ENCODE measurements at places on chromosomes 12 and 14. TPM values are rescaled to one million over a fixed set of nuclear protein-coding genes. Genes with fewer than 3 reads are reported as not detected.
A peak's percentile ranks its signal among the peaks of the same experiment; 100 is the strongest.

SLCO1C1 gene
- 2.0 TPM for total RNA-seq

SINHCAF gene
- 19.2 TPM for total RNA-seq

CPNE6 gene
- total RNA-seq = 0.26 TPM

PMEL gene
- total RNA-seq = not detected

ESPL1 gene
- total RNA-seq = 2.0 TPM

KLHL42 gene
- 134 TPM for total RNA-seq

DNA sequence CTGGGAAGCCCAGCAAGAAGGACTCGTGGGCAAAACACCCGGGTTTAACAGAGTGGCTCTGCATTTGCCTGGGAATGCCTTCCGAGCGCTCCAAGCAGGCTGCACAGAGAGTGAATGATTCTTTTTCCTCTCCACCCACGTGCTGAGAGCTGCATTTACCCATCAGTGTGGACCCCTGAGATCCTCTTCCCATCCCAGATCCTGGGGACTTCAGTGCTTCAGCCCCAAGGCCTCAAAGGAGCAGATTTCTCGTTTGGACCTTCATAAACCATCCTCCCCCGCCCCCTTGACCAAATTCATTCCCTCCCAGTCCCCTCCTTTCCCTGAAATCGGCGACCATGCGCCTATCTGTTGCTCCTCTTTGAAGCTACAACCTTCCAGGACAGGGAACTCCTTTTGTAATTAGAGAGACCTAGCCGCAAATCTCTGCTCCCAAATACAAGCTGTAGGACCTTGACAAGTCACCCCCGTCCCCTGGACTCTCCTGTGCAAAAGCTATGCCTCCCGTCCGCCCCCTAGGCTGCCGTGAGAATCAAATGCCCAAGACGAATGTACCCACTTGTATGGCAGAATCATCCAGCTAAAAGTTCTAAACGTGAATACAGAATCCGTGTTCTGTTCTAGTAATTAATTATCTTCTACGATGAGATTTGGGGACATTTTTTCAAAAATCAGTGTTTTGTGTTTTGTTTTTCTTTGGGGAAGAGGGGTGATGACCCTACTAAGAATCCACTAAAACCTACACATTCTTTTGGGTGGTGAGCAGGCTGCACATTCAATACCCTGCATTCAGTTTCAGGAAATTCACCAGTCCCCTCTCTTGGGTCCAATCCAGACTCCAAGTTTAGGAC lies 8.8 kb downstream of the TBX5 start:
- H3K27ac ChIP-seq = peak overlapping the region; percentile 75
- DNase-seq = no peak
- H3K4me3 ChIP-seq = no peak overlapping the region
- H3K4me1 ChIP-seq = peaks cover 92% of the 10 kb centered on the region
- peaks cover 15% of the 10 kb centered on the region for H3K36me3 ChIP-seq

- H3K4me1 ChIP-seq = no peaks in the 10 kb centered on the region
- H3K36me3 ChIP-seq = no peaks in the 10 kb centered on the region
- no peak for DNase-seq
- H3K27ac ChIP-seq = no peak overlapping the region
- H3K4me3 ChIP-seq = no peak overlapping the region
- no peaks in the 10 kb centered on the region for H3K27me3 ChIP-seq
Observed at GRCh38 chr14:65483647-65484046, 71.1 kb downstream of the FUT8 start.

GRCh38 chr12:19130224-19131024 lies 891 bp downstream of the PLEKHA5 start:
- peak overlapping the region; percentile 97 for H3K27ac ChIP-seq
- no peaks in the 10 kb centered on the region for H3K36me3 ChIP-seq
- no peaks in the 10 kb centered on the region for H3K27me3 ChIP-seq
- no peak for DNase-seq

DNA sequence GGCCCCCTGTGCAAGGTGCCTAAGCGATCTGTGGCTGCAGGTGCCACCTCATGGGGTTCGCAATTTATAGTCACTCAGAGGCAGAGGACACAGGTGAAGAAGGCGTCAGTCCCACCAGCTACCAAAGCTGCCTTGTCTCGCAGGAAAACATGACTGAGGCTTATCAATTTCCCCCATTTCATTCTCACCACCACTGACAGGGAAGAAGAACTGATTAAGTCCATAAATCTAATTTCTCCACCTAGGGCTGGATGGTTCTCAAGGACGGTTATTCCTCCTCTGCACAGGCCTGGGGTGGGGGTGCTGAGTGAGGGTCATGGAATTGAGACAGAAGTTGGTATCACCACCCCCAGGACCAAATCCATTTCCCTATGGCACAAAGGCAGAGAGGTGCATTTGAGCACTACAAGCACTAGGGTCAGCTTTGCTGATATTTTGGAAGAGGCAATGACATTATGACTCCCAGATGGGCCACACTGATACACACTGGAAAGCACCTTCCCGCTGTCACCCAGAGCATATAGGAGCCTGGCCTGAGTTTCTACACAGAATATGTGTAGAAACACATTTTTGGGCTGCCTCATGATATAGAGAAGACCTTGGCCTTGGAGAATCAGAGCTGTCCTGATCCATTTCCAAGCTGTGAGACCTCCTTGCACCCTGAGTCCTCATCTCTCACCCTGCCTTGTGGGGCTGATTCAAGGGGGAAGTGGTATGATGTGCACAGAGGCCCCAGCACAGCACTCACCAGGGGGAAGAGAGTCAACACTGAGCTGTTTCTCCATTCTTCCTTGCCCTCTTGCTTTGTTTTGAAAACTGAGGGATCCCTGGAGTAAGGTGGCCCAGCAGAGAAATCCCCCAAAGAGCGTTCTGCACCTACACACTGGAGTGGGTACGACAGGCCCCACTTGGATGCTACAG lies 59.4 kb downstream of the PITPNM2 start:
- peaks cover 38% of the 10 kb centered on the region for H3K4me1 ChIP-seq
- DNase-seq = no peak
- no peak overlapping the region for H3K4me3 ChIP-seq

GRCh38 chr14:49381778-49382177 lies 204.4 kb downstream of the RPS29 start:
- H3K4me1 ChIP-seq = no peaks in the 10 kb centered on the region
- H3K27ac ChIP-seq = no peak overlapping the region
- no peaks in the 10 kb centered on the region for H3K36me3 ChIP-seq
- no peak overlapping the region for H3K4me3 ChIP-seq

DNA sequence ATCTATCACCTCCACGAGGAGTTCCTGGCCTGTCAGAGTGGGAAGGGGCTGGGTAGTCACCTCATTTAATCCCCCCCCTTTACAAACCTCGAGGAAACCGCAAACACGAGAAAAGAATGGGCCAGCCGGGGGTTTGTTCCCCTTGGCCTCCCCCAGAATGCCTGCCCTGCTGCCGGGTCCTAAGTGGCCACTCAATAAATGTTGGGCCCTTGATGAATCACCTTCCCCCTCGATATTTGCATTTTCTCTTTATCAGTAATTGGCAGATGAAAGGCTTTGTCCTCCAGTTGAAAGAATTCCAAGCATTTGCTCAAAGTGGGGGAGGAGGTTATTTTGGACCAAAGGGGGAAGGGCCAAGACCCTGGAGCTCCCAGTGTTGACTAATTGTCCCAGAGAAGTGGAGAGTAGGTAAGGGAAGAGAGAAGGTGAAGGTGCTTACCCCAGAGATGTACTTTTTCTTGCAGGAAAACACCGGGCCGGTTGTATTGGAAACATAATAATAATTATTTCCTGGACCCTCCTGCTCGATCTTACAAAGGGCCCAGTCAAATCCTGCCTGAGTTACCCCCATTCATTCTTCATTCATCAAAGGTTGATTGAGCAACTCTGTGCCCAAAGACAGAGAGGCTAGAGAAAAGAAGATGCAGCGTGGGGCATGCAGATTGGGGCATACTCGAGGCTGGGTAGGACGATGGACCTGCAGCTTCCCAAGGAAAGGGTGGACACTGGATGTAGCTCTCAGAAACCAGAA lies 1.9 kb upstream of the KDM2B start:
- H3K4me3 ChIP-seq = peak overlapping the region; percentile 84
- peak overlapping the region; percentile 93 for H3K27ac ChIP-seq
- H3K36me3 ChIP-seq = no peaks in the 10 kb centered on the region

DNA sequence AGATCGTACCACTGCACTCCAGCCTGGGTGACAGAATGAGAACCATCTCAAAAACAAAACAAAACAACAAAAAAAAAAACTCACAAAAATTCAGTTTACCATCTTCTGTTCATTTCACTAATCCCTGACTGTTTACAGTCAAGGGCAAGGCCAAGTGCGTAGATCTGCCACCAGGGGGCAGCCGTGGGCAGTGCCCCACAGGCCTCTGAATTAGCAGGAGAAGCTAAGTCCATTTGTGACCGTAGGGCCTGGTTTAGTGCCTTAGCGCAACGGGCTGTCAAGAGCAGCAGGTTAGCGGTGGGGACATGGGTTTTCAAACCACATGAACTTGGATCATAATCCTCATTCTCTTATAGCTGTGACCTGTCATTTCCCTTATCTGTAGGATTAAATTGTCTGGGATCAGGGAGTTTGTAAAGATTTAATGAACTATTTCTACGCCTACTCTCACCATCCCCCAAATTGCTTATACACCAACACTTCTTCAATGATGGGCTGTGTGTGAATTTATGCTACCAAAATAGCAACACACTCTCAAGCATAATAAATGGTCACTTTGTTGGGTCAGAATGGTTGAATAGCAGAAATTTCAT lies 49.0 kb downstream of the KCTD10 start:
- peaks cover 11% of the 10 kb centered on the region for H3K4me1 ChIP-seq
- no peaks in the 10 kb centered on the region for H3K36me3 ChIP-seq
- no peak overlapping the region for H3K27ac ChIP-seq
- no peak for DNase-seq
- H3K27me3 ChIP-seq = peaks cover 2% of the 10 kb centered on the region

GRCh38 chr12:9364224-9365176 lies 156.3 kb upstream of the PZP start:
- no peak overlapping the region for H3K4me3 ChIP-seq
- no peaks in the 10 kb centered on the region for H3K27me3 ChIP-seq
- no peaks in the 10 kb centered on the region for H3K36me3 ChIP-seq
- no peak overlapping the region for H3K27ac ChIP-seq
- no peaks in the 10 kb centered on the region for H3K4me1 ChIP-seq
- peak; percentile 81 for DNase-seq

DNA sequence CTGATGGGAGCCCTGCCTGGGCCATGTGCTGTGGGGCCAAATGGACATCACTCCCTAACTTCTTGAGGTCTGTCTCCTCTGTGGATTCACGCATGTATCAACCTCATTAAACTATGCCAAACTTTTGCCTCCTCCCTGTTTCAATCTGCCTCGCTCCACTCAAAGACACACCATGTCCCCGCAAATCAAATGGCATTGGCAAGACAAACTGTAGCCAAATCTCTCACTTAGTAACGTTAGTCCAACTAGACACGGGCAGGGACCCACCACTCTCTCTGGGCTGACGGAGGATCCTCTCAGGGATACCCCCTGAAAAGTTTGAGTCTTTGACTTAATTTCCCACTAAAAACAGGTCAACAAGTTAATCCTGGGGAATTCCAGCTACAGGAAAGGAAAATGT lies 8.0 kb downstream of the ZBTB39 start:
- no peak overlapping the region for H3K4me3 ChIP-seq
- H3K4me1 ChIP-seq = peaks cover 11% of the 10 kb centered on the region
- H3K36me3 ChIP-seq = peaks cover 15% of the 10 kb centered on the region
- no peak for DNase-seq
- H3K27me3 ChIP-seq = no peaks in the 10 kb centered on the region

GRCh38 chr14:50631408-50631821 lies 36.7 kb downstream of the SAV1 start:
- no peaks in the 10 kb centered on the region for H3K4me1 ChIP-seq
- H3K36me3 ChIP-seq = peaks cover 16% of the 10 kb centered on the region
- H3K27ac ChIP-seq = no peak overlapping the region
- no peak overlapping the region for H3K4me3 ChIP-seq
- H3K27me3 ChIP-seq = no peaks in the 10 kb centered on the region
- DNase-seq = no peak

DNA sequence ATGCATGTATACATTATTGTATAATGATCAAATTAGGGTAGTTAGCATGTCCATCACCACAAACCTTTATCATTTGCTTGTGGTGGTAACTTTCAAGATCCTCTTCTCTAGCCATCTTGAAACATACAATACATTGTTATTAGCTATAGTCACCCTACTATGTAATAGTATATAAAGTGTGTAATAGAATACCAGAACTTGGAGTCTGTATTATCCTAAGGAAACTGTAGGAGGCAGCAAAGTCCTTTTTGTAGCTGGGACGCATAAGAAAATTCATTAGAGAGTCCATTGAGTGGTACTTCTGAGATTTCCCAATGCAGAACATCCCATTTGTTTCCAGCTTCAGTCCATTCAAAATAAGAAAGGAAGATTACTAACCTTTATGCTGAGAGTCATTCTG lies 325.9 kb upstream of the LRFN5 start:
- H3K27ac ChIP-seq = no peak overlapping the region
- DNase-seq = no peak
- H3K36me3 ChIP-seq = no peaks in the 10 kb centered on the region

GRCh38 chr12:100986595-100987547 lies 192.3 kb downstream of the ANO4 start:
- no peaks in the 10 kb centered on the region for H3K27me3 ChIP-seq
- H3K27ac ChIP-seq = peak overlapping the region; percentile 16
- no peak for DNase-seq

DNA sequence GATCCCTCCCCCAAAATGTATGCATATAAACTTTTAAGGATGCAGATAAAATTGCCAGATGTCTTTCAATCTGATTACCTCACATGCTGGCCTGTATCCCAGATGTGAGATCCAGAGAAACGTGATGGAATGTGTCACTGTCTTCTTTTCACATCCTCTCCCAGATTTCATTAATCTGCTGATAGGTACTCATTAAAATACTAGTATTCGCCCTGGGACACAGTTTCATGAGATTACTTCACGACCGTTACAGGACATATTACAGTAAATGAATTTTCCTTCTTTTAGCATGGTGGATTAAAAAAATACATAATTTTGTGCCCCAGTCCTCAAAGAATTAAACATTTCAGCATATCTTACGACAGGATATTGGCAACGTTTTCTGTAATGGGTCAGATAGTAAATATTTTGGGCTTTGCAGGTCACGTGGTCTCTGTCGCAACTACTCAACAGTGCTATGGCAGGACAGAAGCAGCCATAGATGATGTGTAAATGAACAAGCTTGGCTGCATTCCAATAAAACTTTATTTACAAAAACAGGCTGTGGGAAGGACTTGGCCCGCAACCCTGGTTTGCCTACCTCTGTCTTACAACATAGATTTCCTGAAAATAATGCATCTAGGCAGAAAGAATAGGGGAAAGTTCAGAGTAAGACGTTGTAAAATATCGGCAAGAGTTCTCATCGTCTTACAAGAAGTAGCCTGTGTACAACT lies 156.0 kb upstream of the DIO3 start:
- no peak for DNase-seq
- H3K36me3 ChIP-seq = no peaks in the 10 kb centered on the region
- H3K4me1 ChIP-seq = no peaks in the 10 kb centered on the region
- no peaks in the 10 kb centered on the region for H3K27me3 ChIP-seq

- H3K4me1 ChIP-seq = peaks cover 80% of the 10 kb centered on the region
- no peak for DNase-seq
- no peaks in the 10 kb centered on the region for H3K27me3 ChIP-seq
- H3K27ac ChIP-seq = peak overlapping the region; percentile 42
Observed at GRCh38 chr12:11746940-11747716, 97.7 kb downstream of the ETV6 start.
